Stomach (tissue), 19 donors: ENCODE measurements at places on chromosomes 4 and X. TPM values are rescaled to one million over a fixed set of nuclear protein-coding genes. Genes with fewer than 3 reads are reported as not detected.

Gene DCAF12L1
- total RNA-seq = not detected

Gene CLTRN
- total RNA-seq = 8.5 TPM

Gene TMEM192
- 39.7 TPM for total RNA-seq

DNA sequence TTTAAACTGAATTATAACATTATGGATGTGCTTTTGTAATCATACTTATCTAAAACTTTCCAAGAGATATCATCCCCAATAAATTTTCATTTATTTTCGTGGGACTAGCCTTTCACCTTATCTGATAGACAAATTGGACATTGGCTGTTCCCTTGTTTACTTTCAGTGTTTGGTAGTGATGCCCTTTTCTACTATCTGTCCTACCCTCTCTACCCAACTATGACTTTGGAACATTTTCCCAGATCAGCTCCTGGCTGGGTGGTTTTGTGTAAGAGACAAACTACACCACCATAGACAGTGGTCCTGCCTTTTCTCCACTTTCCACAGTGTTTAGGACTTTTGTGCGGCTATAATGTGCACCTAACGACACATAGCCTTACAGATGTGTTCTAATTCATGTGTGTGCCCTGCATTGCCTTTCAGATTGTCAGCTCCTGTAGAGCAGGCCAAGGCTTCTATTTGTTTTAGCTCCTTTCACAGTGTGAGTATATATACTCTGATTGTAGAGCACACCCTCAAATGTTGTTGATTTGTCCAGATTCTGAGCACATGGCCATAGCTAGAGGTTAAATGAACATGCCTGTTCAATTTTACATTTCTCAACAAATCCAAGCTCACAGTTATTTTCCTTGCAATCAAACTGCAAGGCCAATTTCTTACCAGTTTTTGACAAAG lies 63.0 kb upstream of the TRPC5OS start:
- DNase-seq = no peak

GRCh38 chrX:117002981-117003380 lies 540.2 kb upstream of the CT83 start:
- no peak for DNase-seq

- DNase-seq = no peak
Observed at GRCh38 chr4:172480471-172480870, 667.3 kb downstream of the GALNTL6 start.

- DNase-seq = no peak
Observed at GRCh38 chr4:24765376-24765988, 29.9 kb upstream of the SOD3 start.

DNA sequence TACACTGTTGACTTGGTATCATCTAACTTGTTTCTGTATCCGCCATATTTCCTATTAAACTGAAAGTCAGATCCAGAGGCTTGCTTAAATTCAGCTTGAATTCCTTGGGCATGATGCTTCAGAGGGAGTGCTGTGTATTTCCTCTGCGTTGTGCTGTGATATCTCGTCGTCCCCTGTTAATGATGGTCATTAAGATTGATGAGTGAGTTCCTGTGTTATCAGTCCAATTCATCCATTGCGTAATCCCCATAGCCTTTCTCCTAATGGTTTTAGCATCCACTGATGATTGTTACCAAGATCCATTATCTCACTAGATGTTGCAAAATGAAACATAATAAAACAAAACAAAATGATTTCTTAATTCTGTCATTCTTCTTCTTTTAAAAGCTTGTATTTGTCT lies 31.3 kb upstream of the CHM start:
- no peak for DNase-seq

DNA sequence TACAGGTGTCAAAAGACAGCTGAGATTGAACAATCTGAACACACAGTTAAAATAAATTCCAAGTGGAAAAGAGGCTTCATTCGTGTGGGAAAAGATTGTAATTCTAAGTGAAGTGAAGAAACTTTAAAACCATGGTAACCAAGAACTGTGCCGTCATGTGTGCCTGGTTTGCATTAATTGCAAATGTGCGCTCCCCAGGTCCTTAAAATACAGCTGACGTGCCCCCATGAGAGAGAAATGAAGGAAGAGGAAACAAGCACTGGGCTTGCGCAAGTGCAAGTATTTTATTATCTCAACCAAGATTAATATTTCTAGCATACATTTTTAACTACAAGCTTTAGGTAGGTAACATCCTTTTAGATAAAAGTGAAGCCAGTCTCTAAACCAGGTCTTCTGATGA lies 92.5 kb downstream of the PARM1 start:
- DNase-seq = no peak

DNA sequence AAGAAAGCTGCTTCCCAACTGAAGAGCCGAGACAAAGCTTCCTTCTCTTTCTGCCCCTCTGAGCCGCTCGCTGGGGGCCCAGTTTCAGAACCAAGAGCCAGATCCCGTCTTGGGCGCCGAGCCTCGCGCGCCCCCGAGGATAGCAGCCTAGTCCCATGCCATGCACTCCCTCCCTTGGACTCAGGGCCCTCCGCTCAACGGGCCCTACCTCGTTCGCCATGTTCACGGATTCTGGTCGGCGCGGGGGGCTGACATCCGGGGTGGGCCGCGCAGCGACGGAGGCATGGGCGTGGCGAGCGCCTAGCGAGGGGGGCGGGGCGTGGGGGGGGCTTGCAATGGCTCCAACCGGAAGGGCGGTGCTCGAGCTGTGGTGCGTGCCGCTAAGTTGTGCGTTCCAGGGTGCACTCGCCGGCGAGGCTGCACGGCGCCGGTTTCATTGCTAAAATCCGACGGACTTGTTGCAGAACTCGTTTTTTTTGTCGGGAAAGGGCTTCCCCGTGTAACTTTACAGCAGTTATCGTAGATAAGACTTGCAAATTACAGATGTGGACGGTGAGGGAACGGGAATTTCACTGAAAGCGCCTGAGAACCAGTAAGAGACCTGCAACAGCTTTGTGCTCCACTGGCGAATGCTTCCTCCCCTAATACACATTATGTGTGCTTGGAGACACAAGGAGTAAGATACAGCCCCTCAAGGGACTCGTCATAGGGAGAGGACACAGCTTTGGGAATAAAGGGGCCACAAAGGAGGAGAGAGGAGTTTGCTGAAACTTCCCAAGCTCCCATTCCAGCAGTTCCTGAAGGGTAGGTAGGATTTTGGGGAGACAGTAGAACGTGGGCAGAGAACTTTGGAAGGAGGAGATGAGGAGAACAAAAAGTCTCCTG lies at the start of gene ADH5:
Gene ADH5 (minus strand): TSS at position 308 of the 885 bp plus-strand sequence. CDS start 88 bp downstream, at position 220.
- DNase-seq = peak; percentile 97
